ENCODE measurements at places on chromosomes 6 and 20.

GRCh38 chr20:24605937-24606455 is 136.6 kb downstream of the SYNDIG1 start:
- no peak for DNase-seq

DNA sequence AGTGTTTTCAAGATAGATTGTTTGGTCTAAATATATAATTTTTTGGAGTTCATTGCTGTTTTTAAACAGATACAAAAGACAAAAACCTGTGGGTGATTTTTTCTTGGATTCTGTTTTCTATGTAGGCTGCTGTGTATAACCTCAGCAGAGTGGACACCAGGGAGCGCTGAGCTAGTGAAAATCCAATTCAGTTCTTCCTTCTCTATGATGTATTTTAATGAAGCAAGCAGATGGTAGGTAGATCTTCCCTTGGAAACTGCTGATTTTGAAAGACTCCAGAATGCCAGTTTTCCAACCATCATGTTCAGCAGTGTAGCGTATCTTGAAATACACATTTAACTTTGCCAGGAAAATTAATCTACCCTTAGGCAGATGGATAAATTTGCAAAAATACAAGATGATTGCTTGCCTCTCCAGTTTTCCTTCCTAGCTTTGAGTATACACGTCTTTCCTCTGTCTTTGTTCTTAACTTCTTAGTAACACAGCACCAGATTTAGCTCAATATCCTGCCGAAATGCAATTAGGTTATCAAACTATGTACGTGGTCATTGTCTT is 178.0 kb downstream of the PHF3 start:
- DNase-seq, result no peak

- DNase-seq, result peak; percentile 99
Observed at GRCh38 chr6:136289579-136290409, at the start of gene BCLAF1. TSS of gene BCLAF1 (minus strand) at chr6:136289846. CDS start at chr6:136279866, 9,980 bp downstream.

DNA sequence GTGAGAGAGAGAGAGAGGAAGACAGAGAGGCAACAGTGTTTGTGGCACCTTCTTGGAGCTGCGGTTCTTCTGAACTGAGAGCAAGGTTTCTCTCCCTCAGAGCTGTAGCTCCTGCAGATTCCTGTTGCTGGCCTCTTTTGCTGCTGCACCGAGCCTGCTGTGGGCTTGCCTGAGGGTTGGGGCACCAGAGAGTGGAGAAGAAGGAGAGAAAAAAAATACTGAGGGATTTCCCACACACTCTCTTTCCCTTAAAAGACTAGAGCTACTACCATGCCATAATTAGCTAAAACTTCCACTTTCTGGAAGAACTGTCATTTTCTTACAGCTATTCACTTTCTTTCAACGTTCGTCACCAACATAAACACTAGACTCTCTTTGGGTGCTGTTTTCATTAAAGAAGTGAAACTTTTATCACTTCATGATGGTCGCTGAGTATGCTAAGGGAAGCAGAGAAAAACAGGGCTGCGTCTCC is 18.2 kb upstream of the ECI2 start:
- DNase-seq, result no peak

- no peak for DNase-seq
Observed at GRCh38 chr20:25054096-25054820, 3.7 kb downstream of the ACSS1 start.

DNA sequence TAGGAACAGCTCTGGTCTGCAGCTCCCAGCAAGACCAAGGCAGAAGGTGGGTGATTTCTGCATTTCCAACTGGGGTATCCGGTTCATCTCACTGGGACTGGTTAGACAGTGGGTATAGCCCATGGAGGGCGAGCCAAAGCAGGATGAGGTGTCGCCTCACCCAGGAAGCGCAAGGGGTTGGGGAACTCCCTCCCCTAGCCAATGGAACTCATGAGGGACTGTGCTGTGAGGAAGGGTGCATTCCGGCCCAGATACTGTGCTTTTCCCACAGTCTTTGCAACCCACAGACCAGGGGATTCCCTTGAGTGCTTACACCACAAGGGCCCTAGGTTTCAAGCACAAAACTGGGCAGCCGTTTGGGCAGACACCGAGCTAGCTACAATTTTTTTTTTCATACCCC is 21.8 kb downstream of the HDDC2 start:
- no peak for DNase-seq

DNA sequence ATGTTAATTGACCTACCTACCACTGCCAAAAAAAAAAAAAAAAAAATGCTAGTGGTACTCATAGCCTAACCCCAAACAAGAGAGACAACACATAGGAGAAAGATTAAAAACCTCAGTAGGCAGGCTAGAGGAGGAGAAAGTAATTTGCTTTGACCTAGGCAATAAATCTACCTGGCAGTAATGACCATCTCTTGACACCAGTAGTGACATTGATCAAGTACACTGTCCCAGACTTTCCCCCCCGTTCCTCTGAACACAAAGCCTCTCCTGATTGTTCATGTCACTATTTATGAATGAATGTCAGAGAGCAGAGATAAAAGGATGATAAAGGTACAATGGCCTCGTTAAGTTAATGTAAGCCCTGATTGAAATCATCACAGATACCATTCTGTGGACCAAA is 746.8 kb downstream of the CBLN4 start:
- DNase-seq, result no peak

- no peak for DNase-seq
Observed at GRCh38 chr6:73011945-73012344, 213.4 kb downstream of the KHDC1L start.

- DNase-seq, result peak; percentile 12
Observed at GRCh38 chr6:7051780-7052442, 55.9 kb upstream of the RREB1 start.

DNA sequence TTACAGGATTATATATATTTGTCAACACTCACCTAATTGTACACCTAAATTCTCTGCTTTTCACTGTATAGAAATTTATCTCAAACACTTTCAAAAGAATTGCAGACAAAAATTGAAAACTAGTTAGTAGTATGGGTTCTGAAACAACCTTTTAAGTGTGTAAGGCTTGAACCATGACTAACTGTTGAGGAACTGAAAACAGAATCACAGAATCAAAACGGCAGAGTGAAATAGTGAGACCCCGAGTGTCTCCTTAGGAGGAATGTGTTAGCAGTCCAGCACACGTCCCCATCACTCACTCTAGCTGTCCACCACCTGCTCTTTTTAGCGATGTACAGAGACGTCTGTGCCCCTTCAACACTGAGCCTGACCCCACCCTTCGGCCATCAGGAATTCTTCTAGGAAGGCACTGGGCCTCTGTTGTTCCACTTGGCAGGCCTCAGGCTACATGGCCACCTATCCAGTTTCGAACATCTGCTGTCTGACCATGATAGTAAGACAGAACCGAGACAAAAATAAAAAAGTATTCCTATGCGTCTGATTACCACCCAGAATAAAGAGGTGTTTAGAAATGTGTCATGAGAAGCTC is 227.4 kb downstream of the C6orf118 start:
- no peak for DNase-seq

DNA sequence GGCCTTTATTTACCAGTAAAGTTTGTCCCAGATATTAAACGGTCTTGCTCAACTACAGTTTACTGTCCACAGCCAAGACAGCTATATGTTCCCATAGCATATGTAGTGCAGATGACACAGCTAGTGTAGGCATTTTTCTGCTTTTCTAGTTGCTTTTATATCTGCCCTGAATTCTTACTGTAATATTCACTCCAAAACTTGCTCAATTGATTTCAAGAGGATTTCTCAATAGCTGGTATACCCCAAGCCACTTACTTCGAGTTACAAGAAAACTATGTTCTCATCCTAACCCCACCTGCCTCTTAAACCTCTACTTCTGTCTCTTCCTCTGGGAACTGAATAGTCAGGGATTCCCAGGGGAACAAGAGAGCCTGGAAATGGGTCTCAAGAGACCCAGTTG is 18.9 kb upstream of the ROS1 start:
- no peak for DNase-seq

DNA sequence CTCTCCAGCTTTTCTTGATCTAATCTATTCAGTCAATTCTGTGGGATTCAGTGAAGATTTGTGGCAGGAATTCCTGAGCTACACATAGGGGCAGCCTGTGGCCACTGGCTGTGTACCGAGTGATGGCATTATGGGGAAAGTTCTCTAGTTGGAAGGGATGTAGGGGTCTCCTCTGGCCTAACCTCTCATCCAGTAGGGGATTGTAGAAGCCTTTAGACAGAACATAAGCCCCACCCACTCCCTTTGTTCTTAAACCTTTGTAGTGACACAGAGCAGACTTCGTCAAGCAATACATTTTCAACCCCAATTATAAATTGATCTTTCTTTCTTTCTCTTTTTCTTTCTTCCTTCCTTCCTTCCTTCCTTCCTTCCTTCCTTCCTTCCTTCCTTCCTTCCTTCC is 188.9 kb downstream of the QKI start:
- DNase-seq, result no peak

DNA sequence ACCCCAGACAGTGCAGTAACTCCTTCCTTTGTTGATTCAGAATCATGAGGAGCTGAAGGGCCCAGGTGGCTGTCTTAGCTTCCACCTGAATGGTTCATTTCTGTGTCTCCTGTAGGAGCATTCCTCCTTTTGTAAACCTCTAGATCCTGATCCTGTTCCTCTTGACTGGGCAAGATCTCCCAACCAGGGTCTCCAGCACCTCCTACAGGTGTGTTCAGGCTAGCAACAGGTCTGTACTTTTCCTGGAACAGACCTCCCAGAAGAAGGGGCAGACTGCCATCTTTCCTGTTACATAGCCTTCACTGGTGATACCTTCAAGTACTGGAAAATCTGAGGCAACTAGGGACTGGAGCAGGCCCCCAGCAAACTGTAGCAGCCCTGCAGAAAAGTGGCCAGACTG is 35.2 kb downstream of the HLA-B start:
- DNase-seq, result no peak

DNA sequence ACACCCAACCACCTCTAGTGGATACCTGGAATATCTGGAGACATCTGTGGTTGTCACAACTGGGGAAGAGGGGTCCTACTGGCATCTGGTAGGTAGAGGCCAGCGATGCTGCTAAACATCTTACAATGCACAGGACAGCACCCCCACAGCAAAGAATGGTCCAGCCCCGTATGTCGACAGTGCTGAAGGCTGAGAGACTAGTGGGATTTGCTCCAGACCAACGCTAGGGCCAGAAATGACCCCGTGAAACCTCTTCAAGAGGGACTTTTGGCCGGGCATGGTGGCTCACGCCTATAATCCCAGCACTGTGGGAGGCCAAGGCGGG is 7.2 kb downstream of the PREX1 start:
- no peak for DNase-seq

GRCh38 chr20:588476-588875 is 21.6 kb downstream of the TCF15 start:
- DNase-seq, result no peak

DNA sequence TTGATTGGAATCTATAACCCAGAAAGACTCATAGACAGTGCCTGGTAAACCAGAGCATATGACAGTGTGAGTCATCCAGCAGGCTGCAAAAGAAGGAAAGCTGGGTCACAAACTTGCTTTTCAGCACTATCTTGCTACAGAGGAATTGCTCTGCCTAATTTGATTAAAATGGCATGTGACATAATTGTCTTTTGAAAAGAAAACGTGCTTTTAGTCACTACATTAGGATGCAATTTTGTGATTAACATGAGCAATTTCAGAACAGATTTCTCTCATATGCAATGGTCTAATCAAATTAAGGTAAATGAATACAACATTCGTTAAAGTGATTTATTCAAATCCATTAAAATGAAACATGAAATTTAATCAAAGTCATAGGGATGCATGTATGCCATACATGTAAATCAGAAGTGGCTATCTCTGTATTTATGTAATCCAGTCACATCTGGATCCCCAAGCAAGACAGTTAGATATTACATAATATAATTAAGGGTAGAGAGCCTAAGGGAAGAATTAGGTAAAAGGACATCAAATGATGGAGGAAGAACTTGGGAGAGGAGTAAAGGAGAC is 400.0 kb upstream of the HTR1E start:
- no peak for DNase-seq

DNA sequence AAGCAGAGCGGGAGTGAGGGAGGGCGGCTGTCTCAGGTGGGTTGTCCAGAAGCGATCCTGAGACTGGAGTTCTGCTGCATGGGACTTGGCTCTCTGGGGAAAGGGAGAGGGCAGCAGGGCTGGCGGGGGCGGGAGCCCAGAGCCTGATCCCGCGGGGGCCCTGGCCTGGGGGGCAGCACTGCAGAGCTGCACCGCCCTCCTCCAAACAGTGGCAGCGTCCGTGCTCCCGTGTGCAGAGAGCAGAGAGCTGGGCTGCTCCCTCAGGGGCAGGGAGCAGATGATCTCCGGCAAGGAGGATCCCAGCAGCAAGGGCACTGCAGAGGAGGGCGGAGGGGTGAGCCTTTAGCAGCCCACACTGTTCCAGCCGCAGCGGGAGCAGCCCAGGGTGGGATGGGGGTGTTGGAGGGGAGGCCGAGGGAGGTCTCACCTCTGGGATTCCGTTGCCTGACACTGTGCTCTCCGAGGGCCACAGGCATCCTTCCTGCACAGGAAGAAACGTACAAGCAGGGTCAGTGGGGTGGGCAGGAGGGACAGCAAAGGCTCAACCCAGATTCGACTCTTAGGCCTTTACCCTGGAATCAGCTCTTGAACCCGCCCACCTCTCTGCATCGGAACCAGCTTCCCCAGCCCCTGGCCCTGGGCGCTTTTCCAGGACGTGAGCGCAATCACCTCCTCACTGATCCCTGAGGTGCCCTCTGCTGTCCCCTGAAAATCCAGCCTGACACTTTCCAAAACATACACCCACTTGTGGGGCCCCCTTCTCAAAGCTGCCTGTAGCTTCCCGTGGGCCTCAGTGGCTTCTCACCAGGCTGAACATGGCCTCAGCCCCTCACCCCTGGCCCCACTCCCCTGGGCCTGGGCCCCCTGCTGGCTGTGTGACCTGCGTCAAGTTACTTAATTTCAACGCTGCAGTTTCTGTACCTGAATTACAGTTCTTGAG is 32.6 kb upstream of the ZBP1 start:
- no peak for DNase-seq

All from activated gamma-delta T cell treated with anti-CD3 and anti-CD28 coated beads, Interleukin-2, amount 50 U/mL, for 16 hours (primary cell).